ENCODE measurements at places on chromosomes 3 and 15. TPM values are rescaled to one million over a fixed set of nuclear protein-coding genes. Genes with fewer than 3 reads are reported as not detected.
A peak's percentile ranks its signal among the peaks of the same experiment; 100 is the strongest.

FGD5 gene
- polyA plus RNA-seq: not detected

- DNase-seq: no peak
Observed at GRCh38 chr3:94978084-94978483, 915.2 kb downstream of the NSUN3 start.

DNA sequence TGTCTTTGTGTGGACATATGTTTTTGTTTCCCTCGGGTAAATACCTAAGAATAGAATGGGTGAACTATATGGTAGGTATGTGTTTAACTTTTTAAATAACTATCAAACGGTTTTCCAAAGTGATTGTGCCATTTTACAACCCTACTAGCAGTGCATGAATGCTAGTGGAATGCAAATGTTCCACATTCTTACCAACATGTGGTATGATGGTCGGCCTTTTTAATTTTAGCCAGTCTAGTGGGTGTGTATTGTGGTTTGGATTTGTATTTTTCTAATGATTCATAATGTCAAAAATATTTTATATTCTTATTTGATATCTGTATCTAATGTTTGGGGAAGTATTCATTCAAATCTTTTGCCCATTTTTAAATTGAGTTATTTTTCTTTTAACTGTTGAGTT is 68.2 kb upstream of the SMAD3 start:
- peak; percentile 69 for DNase-seq

SPG11 gene
- polyA plus RNA-seq: 60.6 TPM

DNA sequence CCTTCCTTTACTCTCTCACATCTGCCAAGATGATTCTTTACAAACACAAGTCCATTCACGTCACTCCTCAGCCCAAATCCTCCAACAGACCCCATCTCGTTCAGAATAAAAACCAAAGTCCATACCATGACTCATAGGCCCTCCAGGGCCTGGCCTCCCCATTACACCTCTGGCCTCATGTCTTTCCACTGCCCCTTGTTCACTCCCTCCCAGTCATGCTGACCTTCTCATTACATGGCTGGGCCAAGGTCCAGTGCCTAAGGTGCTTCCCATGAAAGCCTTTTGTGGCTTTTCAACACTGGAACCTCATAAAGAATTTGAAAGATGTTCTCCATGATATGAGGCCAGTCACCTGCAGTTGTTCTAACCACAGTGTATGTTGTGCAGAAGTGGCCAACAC is 44.5 kb downstream of the NEK10 start:
- no peak for DNase-seq

GRCh38 chr3:81713031-81713430 is 48.4 kb downstream of the GBE1 start:
- DNase-seq: no peak

- no peak for DNase-seq
Observed at GRCh38 chr3:171049861-171050444, 23.4 kb upstream of the SLC2A2 start.

FILIP1L gene
- polyA plus RNA-seq: 42.9 TPM

GHRL gene
- polyA plus RNA-seq: not detected

- no peak for DNase-seq
Observed at GRCh38 chr15:89128320-89129122, 40.3 kb downstream of the ABHD2 start.

DNA sequence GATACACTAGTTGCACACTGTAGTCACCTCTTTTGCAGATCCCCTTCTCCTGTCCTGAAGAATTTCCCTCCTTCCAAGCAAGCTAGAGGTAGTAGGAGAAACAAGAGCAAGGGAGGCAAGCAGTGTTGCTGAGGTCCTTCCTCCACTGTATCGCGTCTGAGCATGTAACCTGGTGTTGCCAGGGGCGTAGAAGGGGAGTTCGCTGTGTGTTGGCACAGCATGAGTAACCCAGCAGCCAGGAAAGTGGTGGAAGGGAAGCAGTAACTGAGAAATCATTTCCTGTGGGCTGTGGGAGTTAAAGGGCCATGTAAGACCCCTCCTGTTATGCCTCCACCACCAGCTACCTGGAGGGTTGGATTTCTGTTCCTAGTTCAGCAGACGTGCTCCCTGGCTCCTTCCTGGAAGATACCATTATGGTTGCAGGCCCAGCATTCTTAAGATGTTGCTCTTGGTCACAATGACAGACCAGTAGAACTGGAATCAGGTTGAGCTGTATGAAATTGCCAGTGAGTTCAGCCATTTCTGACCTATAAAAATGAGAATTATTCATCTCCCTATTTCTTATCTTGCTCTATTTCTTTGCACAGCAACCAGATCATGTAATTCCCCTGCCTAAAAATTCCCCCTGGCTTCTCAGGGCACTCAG is 215.3 kb upstream of the TOPAZ1 start:
- DNase-seq: no peak

DNA sequence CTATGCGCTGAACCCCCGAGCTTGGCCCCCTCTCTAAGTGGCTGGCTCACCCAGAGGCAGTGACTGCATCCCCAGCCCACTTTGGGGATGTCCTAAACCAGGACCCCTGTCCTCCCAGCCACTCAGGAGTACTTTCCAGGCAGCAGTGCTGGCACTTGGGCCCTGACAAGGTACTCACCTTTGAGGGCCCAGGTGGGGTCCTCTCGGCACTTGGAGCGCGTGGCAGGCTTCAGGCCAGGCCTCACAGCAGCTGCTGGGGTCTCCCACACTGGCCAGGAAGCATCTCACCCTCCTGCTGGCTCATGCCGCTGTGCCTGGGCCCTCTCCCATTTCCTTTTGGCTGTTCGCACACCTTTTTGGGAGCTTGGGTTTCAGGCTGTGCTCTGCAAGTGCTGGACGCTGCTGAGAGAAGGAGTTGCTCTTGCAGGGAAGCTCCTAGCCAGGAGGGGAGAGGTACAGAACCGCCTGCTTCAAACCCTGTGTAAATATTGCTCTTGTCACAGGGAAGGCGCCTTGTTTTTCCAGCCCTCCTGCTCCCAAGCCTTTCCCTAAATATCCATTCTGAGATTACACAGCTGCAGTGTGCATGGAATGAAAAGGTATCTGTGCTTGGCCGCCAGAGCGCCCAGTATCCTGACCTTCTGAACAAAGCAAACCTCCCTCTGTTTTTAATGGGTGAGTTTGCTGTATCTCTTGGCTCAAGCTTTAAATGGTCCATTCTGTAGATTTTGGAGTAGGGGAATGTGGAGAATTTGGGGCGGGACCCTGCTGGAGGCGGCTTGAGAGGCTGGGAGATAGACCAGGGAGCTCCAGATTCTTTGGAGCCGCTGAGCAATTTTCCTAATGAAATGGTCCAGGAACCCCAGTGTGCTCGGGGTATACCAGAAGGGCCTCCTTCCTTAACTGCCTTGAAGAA is 45.6 kb downstream of the DNASE1L3 start:
- DNase-seq: no peak

- DNase-seq: no peak
Observed at GRCh38 chr3:153906366-153906765, 214.8 kb upstream of the ARHGEF26 start.

DNA sequence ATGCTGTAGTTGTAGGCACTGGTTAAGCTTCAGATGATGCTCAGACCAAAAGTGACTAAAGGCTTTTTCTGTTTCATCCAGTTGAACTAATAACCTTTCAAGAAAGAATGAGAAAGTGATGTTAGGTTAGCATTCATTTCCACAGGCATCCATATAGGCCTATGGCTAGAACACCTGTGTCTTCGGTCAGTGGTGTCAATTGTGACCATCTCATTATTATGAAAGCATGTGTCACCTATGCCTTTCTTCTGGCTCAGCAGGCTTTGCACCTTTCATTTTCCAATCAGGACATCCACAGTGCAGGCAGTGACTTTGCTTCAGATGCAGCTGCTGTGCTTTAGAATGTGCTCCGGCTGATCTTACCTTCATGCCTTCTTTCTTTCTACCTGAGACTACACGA is 57.9 kb downstream of the B3GNT5 start:
- no peak for DNase-seq

RLBP1 gene
- not detected for polyA plus RNA-seq

GRCh38 chr15:99590913-99591646 is 25.3 kb downstream of the MEF2A start:
- DNase-seq: no peak

DNA sequence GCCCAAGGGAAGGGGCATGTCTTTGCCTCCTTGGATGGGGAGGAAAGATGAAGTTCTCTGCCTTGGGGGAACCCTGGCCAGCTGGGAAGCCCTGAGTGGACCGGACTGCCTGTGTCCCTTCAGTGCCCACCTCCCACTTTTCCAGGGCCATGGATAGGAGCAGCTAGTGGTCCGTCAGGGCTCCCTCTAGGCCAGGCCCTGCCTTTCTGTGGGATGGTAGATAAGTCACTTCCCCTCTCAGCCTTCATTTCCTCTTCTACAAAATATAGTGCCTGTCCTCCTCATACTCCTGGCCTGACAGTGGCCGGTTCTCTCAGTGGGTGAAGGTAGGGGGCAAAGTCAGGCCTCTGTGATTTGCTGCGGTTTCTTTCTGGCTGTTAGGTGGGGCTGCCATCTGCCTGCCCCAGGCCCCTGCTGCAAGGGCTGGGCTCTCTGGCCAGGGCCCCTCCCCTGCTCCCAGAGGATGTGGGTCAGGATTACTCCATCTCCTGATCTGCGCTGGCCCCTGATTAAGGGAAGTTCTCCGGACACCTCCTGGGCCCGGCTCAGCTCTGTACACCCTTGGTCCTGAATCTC is 1.4 kb downstream of the PLEKHO2 start:
- no peak for DNase-seq

DNA sequence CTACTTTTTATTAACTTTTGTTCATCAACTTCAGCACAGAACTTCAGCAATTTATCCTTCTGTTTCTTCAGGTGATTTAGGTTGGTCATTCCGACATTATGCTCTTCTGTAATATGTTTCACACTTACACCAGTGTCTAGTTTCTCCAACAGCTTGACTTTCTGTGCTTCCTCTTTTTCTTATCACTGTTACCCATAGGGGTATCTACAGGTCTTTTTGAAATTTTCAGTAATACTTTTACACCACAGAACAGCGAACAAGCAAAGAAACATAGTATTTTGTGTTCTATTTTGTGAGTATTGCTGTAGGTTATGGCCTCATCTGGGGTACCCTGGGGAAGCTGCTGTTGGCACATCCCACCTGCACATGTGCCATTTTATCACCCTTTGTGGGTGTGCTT is 260.7 kb downstream of the NSUN3 start:
- no peak for DNase-seq

KNG1 gene
- polyA plus RNA-seq: not detected

GRCh38 chr3:56753206-56753820 is 48.4 kb downstream of the ARHGEF3 start:
- no peak for DNase-seq

- no peak for DNase-seq
Observed at GRCh38 chr15:88695101-88695500, 56.3 kb downstream of the ISG20 start.

DNA sequence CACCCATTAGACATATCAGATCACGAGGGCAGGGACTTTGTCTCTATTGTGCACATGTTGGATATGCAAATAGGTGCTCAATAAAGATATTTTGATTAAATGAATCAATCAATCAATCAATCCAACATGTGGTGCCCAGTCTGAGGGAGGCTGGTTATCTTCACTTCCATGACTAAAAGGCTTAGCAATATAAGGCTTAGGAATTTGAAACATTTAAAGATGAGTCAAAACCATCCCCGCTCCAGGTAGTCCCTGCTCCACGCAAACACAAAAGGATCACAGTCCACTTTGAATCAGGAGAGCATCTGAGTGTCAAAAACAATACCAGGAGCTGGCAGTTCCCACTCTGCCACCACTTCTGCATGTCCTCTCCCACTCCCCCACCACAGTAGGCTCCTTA is 25.8 kb upstream of the PRICKLE2 start:
- no peak for DNase-seq

DNA sequence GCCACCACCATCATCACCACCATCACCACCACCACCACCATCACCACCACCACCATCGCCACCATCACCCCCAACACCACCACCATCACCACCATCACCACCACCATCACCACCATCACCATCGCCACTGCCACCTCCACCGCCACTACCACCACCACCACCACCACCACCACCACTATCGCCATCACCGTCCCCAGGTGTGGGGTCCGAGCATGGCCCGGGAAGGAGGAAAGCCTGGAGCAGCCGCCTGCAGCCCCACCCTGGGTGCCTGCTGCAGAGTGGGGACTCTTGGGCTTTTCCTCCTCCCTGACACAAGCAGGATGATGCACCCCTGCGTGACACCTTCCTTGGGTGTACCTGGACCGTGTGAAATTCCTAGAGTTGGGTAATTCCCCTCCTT is 43.9 kb downstream of the MUC4 start:
- DNase-seq: no peak

P3H2 gene
- polyA plus RNA-seq: 13.5 TPM

- DNase-seq: no peak
Observed at GRCh38 chr3:133069556-133070286, 31.5 kb downstream of the TMEM108 start.

GRCh38 chr3:9013782-9014563 is 50.7 kb upstream of the RAD18 start:
- DNase-seq: no peak

DNA sequence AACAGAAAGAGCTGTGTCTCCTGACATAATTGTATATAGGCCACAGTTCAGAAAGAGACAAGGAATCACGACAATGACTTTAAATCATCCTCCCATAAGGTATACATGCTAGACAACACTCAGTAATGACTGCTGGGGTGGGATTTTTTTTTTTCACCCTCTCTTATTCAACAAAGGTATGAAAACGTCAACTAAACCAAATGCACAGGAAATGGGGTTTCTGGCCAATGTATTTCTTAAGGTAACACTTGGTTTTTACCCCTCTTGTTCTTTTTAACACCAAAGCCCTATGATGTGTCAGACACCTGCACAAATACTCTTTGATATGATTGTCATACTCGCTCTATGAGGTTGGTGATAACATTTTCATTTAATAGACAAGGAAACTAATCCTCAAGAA is 78.3 kb downstream of the MCF2L2 start:
- DNase-seq: no peak

DNA sequence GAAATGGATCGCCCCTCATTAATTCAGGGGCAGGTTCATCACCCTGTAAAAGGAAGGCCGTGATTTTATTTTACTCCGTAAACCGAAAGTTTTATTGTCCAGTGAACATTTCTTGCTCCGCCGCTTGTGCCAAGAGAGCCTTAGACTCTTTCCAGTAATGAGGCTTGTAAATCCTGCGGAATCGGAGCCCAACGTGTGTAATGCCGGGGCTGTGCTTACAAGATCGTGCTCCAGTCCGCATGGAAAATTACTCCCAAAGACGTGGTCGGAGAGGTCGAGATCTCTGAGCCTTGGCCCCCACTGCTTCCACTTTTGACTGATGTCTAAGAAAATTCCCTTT is 649 bp upstream of the PLOD2 start:
- peak; percentile 50 for DNase-seq

All from BJ (cell line).